ENCODE measurements at places on chromosomes 16 and 17.
A peak's percentile ranks its signal among the peaks of the same experiment; 100 is the strongest.

DNA sequence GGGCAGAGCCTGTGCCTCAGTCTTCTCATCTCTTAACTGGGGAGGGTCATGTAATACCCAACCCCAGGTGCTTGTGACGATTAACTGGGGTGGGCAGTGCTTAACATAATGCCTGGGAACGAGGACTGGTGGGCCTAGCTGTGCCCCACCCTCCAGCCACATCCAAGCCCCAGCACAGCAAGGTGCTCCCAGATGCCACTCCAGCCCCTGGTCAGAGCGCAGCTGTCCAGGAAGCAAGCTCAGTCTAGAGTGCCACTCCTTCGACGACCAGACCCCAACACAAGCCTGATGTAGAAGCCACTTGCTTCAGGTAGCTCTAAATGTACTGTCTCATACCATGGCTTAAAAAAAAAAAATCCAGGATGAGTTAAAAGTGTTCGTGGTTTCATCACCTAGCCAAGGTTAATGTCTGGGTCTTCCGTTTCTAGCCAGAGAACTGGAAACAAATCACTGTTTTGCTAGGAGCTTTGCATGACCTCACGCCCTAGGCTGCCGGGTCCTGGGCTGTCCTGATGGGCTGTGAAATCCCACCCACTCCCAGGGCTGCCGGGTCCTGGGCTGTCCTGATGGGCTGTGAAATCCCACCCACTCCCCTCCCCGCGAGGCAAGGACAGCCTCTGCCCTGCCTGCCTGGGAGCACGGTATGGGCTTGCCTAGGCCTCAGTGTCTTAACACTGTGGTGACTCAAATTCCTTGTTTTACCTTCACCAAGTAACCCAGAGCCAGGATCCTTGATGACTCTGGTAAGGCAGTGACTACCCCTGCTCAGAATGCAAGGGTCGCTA, 7.7 kb downstream of the MIEF2 start:
- DNase-seq: no peak

GRCh38 chr17:21177401-21177800, 36.6 kb downstream of the TMEM11 start:
- no peak for DNase-seq

GRCh38 chr17:7881276-7882054, 7.1 kb upstream of the CHD3 start:
- DNase-seq: no peak

- DNase-seq: no peak
These were observed 67.8 kb downstream of the GOSR1 start for GRCh38 chr17:30545024-30545423.

DNA sequence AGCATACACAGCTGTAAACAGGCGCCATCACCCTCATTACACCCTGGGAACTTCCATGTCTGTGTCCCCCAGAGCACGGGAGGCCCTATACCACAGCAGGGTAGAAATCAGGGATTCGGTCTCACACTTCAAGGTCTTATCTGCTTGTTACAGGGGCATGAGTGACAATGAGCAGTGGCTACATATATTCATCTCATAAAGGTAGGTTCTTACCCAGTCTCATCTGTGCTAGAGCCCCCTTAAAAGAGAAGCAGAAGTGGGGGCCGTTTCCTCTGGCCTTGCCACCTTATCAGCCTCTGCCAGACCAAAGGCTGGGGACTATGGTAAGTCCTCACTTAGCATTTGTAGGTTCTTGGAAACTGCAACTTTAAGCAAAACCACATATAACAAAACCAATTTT, 46.5 kb downstream of the IRX5 start:
- DNase-seq: no peak

- DNase-seq: no peak
These were observed 19.6 kb upstream of the TNS4 start for GRCh38 chr17:40520991-40521453.

- DNase-seq: no peak
These were observed 7.5 kb upstream of the SMTNL2 start for GRCh38 chr17:4576729-4577322.

DNA sequence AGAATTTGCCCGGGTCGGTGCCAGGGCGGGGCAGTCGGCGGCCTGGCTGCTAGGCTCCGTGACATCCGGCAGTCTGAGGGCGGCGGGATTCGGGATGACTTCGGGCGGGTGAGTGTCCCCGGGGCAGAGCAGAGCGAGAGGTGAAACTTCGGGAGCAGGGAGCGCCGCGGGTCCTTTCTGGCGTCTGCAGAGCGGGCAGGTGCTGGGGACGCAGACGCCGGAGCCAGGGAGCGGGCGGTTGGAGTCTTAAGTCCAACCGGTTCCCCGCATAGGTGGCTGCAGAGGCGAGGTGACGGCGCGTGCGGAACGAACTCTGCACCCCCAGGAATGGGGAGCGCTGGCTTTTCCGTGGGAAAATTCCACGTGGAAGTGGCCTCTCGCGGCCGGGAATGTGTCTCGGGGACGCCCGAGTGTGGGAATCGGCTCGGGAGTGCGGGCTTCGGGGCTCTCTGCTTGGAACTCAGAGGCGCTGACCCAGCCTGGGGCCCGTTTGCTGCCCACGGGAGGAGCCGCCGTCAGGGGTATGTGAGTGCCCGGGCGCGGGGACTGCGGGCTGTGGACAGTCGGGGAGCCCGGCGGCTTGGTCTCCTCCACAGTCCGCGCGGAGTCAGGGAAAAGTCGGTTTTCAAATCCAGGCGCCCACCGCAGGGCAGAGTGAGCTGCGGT, at the start of gene B4GALNT2:
TSS of gene B4GALNT2 (plus strand) at position 71 of the 666 bp plus-strand sequence. CDS start at position 95, 24 bp downstream.
- no peak for DNase-seq

GRCh38 chr17:80618304-80618703, 73.7 kb downstream of the RPTOR start:
- no peak for DNase-seq

GRCh38 chr17:81511554-81511803, 1.1 kb downstream of the ACTG1 start:
- DNase-seq: no peak

GRCh38 chr17:14304773-14305517, 4.1 kb downstream of the HS3ST3B1 start:
- no peak for DNase-seq

GRCh38 chr16:50831751-50832150, 89.9 kb downstream of the CYLD start:
- no peak for DNase-seq

DNA sequence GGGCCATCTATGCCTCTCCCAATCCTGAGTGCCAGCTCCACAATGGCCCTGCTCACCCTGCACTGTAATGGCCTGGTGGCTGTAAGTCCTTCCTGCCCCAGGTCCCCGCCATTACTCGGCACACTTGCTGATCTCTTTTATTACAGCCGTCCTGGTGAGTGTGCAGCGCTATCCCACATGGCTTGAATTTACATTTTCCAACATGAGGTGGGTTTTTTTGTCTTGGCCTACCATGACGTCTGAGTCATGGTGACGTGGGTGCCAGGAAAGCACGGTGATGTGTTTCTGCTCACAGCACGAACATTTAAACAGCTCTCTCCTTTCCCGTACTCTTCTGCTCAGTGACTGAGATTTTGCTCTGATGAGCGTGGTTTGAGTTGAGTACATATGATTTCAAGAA, 55.2 kb upstream of the FOXF1 start:
- peak; percentile 60 for DNase-seq

GRCh38 chr17:21284319-21285163, at the start of gene MAP2K3:
Gene MAP2K3 (plus strand): TSS chr17:21284711. CDS start chr17:21284921, 210 bp downstream.
- peak; percentile 88 for DNase-seq

- no peak for DNase-seq
These were observed 17.4 kb upstream of the SUPT4H1 start for GRCh38 chr17:58369214-58370031.

GRCh38 chr17:2218426-2218825, 85.2 kb downstream of the SMG6 start:
- no peak for DNase-seq

DNA sequence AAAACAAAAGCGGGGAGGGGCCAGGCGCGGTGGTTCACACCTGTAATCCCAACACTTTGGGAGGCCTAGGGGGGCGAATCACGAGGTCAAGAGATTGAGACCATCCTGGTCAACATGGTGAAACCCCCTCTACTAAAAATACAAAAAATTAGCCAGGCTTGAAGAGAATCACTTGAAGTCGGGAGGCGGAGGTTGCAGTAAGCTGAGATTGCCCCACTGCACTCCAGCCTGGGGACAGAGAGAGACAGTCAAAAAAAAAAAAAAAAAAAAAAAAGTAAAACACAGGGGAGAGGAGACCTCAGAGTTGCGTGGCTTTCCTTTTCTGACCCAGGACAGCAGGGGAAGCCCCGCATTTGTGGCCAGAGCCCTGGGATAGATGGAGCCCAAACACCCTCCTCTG, 19.9 kb downstream of the ACTG1 start:
- DNase-seq: no peak

DNA sequence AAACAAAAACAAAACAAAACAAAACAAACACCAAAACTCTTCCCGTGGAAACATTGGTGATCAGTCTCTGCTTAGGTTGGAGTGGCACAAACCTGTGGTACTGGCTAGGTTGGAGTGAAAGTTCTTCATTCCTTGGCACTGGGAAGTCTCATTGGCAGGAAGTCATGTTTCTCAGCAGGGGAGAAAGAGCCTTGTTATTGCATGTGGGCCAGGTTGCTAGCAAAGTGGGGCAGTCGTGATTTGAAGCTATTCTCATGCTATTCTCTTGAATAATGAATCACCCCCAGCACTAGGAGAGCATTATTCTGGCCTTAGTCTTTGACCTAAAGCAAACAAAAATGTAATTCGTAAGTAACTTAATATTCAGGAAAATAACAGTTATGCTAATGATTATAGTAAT, 24.3 kb upstream of the B4GALNT2 start:
- DNase-seq: no peak

DNA sequence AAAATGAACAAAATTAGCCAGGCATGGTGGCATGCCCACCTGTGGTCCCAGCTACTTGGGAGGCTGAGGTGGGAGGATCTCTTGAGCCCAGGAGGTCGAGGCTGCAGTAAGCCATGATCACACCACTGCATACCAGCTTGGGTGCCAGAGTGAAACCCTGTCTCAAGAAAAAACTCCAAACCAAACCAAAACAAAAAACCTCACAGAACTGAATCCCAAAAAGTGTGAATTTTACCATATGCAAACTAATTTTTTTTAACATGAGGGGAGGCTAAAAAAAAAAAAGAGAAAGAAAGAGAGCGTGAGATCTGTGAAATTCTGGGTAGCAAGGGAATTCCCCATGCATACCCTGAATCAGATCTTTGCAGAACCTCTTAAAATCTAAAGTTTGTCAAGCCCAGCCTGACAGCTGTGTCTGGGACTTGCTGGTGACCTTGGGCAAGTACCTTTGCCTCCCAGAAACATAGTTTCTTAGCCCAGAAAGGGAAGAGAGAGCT, 17.1 kb upstream of the CDH1 start:
- DNase-seq: no peak

DNA sequence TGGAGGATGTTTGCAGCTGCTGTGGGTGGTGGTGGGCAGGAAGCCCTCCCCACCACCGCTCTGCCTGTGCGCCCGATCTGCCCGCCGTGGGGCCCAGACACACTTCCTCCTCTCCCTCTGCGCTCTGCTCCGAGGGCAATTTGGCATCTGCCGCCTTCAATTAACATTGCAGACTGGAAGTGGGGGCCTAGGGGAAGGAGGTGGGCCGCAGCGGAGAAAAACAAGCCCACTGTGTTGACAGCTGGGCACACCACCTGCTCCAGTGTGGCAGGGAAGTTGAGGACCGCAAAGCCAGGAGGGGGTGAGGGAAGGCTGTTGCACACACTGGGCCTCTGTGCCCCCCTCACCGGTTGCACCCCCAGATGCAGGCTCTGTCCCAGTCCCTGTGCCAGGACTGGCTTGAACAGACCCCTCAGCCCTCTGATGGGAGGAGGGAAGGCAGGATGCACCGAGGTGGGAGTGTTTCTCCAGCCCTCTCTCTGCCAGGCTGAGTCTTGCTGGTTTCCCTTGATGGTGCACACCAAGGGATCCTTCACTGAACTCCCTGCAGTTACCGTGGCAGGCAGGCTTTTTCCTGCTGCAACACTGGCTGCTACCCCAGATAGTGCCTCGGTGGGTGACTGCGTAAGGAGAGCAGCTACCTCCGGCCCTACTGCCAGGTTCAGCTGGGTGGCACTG, 72.8 kb upstream of the MED9 start:
- DNase-seq: no peak

DNA sequence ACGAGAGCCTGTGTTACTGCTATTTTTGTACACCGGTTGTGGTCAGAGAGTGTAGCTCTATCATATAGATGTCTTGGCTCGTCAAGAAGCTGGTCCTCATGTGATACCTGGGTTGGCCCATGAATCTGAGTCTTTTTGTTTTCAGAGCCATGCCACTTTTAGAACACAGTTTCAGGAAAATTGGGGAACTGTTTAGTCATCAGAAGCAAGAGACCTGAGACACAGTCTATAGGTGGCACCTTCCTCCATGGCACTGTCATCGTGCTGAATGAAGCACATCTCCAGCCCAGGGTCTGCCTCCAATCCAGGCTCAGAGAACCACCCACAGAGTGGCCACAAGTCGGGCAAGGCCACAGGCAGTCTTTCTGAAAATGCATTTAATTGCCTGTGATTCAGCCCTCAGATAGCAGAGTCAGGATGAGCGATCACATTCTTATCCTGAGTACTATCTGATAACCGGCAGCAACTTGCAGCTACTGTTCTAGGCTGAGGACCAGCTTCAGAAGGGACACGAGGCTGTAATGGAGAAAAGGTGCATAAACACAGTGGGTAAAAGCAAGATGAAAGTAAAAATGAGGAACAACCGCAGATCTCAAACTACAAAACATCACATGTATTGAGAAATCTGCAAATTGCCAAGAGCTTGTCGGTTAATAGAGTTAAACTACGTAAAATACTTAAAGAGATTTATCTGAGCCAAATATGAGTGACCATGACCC, 14.2 kb upstream of the HAPSTR1 start:
- peak; percentile 65 for DNase-seq

DNA sequence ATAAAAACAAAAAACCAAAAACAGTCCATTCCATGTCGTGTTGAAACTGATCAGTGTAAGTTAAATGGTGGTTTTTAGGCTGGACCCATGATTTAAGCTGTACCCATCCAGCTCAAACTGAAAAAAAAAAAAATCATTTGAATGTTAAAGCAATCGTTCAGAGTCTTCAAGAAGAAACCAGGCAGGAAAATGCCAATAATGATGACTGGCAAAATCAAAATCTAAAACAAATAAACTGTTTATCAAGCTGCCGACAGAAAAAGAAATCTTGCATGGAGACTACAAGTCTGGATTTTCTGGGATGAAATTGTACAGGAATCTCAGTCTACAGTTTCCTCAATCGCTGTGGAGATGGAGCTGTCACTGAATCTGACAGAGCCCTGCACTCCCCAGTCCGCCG, 40.7 kb downstream of the SOST start:
- DNase-seq: no peak

Measured in GM04503 (cell line).